ENCODE measurements at places on chromosomes 11 and 22.

- DNase-seq = no peak
Measured at GRCh38 chr22:30261134-30261533, 5.5 kb downstream of the OSM start.

GRCh38 chr22:35043252-35043933 lies 22.6 kb upstream of the ISX start:
- DNase-seq = no peak

GRCh38 chr22:46914916-46915894 lies 152.8 kb downstream of the TBC1D22A start:
- no peak for DNase-seq

GRCh38 chr11:46254133-46254491 lies 23.4 kb upstream of the CREB3L1 start:
- no peak for DNase-seq

DNA sequence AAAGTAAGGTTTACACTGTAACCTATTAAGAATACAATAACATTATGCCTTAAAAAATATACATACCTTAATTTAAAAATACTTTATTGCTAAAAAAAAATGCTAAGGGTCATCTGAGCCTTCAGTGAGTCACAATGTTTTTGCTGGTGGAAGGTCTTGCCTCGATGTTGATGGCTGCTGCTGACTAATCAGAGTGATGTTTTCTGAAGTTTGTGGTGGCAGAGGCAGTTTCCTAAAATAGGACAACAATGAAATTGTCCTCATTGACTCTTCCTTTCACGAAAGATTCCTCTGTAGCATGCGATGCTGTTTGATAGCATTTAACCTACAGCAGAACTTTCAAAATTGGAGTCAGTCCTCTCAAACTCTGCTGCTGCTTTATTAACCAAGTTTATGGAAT lies 97.6 kb downstream of the FAT3 start:
- DNase-seq = no peak

DNA sequence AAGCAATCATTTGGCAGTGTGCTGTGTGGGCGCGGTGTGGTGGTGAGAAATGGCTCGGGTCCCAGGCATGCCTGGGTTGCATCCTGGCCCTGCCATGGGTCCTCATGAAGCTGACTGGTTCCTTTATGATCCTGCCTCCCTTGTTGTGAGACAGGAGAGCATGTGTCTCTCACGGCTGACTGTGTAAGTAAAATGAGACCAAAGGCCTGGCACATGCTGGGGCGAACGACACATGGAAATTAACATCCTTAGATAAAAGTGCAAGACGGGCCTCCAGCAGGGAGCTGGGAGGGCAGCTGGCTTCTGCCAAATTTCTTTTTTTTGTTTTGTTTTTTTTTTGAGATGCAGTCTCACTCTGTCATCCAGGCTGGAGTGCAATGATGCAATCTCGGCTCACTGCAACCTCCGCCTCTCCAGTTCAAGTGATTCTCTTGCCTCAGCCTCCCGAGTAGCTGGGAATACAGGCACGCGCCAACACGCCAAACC lies 9.4 kb upstream of the FBLN1 start:
- DNase-seq = no peak

DNA sequence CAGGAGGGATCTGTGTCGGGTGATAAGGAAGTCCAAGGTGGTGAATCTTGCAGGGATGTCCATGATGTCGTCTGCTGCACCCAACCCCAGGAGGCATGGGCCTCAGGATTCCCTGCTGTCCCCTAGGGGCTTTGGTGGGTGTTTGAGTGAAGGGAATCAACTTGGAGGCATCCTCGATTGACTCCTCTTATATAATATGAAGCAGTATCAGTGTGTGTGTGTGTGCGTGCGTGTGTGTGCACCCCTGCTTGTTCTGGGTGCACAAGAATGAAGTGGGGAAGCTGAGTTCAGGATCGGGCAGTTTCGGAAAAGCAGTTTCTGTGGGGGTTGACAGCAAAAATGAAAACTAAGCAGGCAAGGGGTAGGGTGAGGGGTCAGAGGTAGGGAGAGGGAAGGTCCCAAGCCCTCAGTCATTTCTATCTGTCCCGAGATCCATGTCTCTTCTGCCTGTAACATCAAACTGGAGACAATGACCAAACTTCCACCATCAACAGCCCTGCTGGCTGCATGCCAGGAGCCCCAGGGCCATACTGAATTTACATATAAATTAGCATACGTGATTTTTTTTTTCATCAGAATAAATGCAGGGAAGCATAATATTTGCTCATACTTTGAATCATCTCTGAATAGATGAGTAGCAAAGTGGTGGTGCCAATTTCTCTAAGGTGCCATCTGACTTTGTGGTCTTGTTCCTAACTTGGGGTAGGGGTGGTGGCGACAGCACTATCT lies 2.0 kb downstream of the NTM start:
- no peak for DNase-seq

GRCh38 chr11:121801394-121801748 lies 314.6 kb downstream of the BLID start:
- DNase-seq = no peak

GRCh38 chr22:50247748-50248147 lies 2.9 kb upstream of the TUBGCP6 start:
- DNase-seq = peak; percentile 84

- DNase-seq = no peak
Measured at GRCh38 chr22:29454276-29454675, 15.9 kb downstream of the RFPL1 start.

DNA sequence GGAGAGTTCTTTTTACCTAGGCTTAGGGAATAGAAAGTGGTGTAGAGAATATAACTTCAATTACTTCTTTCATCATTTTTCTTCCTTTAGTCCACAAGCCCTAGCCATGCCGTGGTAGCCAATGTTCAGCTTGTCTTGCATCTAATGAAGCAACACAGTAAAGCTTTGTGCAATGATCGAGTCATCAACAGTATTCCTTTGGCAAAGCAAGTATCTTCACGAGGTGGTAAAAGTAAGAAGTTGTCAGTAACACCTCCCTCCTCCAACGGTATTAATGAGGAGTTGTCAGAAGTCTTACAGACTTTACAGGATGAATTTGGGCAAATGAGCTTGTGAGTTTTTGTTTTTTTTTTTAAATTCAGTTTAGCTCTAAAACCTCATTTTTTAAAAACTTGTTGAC lies 37.4 kb downstream of the CEP57 start:
- DNase-seq = no peak

- no peak for DNase-seq
Measured at GRCh38 chr11:45145379-45146071, 914 bp upstream of the PRDM11 start.

- no peak for DNase-seq
Measured at GRCh38 chr11:7596975-7597391, 76.3 kb downstream of the CYB5R2 start.

DNA sequence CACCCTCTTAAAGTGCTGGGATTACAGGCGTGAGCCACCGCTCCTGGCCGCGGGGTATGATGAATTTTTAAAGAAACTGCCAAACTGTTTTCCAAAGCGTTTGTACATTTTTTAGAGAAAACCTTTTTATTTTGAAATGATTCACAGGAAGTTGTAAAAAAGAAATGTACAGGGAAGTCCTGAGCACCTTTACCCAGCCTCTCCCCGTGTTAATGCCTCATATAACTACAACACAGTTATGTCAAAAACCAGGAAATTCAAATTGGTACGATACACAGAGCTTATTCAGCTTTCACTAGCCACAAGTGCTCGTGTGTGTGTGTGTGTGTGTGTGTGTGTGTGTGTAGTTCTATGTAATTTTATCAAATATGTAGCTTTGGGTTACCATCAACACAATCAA lies 7.0 kb upstream of the FAM118A start:
- DNase-seq = no peak

DNA sequence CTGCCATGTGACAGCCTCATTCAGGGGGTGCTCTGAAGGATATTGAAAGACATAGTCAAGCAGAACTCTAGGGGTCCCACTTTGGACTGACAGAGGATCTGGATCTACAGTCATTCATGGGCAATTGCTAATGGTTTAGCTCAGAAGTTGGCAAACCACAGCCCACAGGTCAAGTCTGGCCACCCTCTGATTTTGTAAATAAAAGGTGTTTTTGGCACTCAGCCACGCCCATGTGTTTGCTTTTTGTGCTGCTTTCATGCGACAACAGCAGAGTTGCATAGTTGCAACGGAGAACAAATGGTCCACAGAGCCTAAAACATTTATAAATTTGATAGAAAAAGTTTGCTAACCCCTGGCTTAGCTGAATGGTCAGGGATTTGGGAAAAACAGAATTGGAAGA lies 41.7 kb downstream of the RPS6KA4 start:
- no peak for DNase-seq

- peak; percentile 80 for DNase-seq
Measured at GRCh38 chr22:20566420-20567260, 59.2 kb downstream of the MED15 start.

DNA sequence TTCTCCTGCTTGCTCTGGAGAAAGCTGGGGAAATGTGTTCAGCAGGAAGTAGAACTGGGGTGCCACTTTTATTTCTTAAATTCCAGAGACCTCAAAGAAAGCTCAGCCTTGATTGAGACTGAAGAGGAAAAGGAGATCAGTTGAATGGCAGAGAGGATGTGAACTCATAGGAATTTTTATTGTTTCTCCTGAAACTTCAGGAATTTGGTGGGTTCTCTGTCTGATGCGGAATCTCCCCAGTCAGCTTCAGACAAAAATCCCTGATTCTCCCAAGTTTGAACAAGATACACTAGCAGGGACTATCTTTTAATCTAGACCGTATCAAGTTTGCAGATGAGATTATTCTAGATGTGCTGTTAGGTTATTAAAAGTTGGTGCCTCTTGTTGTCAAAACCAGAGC lies 23.0 kb downstream of the EHF start:
- no peak for DNase-seq

GRCh38 chr11:14449302-14449714 lies 50.3 kb downstream of the COPB1 start:
- DNase-seq = no peak

DNA sequence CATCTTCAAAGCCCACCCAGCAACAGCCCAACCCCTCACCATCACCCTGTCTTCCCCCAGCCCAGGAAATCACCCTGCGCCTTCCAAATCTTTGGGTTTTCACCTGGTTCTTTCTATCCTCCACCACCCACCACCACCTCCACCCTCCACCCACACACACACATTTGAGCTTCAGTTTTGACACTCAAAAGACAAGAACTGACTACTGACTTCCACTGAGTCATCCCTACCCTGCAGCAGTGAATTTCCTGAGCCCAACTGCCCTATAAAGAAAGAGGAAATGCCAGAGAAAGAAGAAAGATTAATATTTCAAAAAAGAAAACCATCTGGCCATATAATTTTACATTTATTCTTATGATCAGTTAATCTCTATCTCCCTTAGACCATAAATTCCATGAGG lies 137.5 kb downstream of the CHST1 start:
- no peak for DNase-seq

DNA sequence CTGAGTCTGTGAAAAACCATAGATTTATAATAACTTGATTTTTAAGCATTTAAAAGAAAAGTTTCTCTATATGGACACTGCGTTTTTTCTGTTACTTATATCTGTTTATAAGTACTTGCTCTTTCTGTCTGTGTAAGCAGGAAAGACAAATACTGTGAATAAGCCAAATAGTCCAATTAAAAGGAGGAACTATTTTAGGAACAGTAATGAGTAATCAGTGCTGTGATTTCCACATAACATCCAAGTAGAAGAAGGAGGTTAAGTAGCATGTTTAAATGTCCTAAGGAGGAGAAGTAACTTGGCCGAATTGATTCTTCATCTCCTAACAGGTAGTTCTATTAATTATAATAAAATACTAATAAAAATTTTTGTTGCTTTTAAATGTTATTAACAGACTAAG lies 40.8 kb downstream of the ZNF214 start:
- no peak for DNase-seq

DNA sequence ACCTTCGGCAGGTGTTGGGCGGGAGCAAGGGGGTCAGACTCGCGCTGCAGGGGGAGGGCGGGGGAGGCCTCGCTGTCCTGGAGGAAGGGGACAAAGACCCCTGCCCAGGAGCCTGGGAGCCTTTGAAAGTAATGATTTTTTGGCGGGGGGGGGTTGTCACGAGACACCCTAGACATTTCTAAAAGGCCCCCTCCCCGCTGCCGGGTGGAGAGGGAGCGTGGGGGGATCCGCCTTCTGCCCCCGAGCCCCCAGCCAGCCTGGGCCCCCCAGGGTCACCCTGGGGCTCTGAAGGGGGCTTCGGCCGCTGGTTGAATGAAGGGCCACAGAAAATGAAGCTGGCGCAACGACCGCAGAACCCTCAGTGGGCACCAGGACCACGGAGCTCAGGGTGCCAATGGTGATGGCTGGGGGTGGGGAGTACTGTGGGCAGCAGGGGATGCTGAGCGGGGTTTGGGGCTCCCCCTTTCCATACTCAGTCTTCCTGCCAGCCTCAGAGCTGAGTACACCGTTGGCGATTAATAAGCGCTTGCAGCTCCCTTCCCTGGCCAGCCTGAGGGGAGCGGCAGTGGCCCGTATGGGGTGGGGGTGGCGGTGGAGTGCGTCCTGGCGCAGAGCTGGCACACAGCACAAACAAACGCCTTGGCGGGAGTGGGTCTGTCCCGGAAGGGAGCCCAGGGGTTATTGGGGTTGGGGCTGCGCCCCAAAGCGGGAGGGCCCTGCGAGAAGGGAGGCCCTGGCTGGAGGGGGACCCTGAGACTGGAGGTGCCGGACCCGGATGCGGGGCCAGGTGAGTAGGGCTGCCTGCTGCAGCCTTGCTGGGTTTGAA lies 1.2 kb upstream of the DUSP8 start:
- DNase-seq = peak; percentile 68

DNA sequence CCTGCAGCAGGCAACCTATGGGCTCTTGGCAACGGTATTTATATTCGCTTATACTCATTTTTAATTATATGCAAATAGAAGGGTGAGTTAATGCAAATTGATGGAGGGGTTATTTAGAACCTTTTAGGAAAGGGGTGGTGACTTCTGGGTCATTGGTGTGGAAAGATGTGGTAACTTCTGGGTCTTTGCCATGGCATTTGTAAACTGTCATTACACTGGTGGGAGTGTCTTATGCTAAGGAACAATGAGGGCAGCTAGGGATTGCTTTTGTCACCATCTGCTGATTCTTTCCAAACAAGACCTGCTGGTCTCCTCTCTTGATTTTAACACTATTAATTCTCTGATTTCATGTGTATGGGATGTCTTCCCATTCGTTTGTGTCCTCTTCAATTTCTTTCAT lies 11.7 kb upstream of the KAT5 start:
- DNase-seq = no peak

- DNase-seq = no peak
Measured at GRCh38 chr11:16977994-16978315, 36.3 kb downstream of the PLEKHA7 start.

All from CD4-positive, alpha-beta T cell treated with Interleukin-17A for 1 hour (primary cell).